Temporal lobe (tissue), 4 donors: ENCODE measurements at places on chromosomes 12 and 14. TPM values are rescaled to one million over a fixed set of nuclear protein-coding genes. Genes with fewer than 3 reads are reported as not detected.

Gene TBX3
- 1.5 TPM for total RNA-seq

Gene CEBPE
- total RNA-seq, result not detected

Gene FOS
- 41.8 TPM for total RNA-seq

Gene OR4E2
- total RNA-seq, result not detected

Gene KRT6C
- not detected for total RNA-seq

Gene RAPGEF3
- total RNA-seq, result 6.9 TPM

Gene RNASE7
- not detected for total RNA-seq
